Neural progenitor cell (in vitro differentiated cells): ENCODE measurements at places on chromosomes 16 and 17.

DNA sequence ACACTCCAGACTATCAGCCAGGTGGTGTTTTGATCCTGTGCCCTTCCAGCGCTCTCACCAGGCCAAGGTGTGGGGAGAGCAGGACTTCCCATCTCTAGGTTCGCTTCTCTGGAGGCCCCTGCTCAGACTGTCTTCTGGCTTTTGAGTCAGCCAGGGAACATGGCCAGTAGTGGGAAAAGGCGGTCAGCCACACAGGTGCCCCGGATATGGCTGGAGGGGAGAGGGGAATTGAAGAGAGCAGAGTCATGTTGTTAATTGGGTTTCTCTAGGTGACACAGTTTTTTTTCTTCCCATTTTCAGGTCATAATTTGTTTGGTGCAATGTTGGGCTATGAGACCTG, 1.5 kb downstream of the MINK1 start:
- DNase-seq: no peak

GRCh38 chr16:82313754-82314153, 143.7 kb upstream of the MPHOSPH6 start:
- no peak for DNase-seq

DNA sequence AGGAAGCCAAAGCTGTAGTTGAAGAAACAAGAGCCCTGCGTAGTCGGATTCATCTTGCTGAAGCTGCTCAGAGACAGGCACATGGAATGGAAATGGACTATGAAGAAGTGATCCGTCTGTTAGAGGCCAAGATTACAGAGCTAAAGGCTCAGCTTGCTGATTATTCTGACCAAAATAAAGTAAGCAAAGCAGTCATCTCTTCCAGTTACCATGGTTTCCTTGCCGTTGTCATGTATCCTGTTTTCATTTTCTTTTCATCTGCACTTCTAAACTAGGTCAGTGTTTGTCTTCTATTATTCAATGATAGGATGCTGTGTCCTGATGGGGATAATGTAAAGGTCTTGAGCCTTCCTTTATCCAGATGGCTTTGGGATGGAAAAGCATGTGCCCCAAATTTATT, 104.3 kb downstream of the STXBP4 start:
- DNase-seq: no peak

GRCh38 chr17:64599187-64599676, 62.9 kb downstream of the SMURF2 start:
- peak; percentile 11 for DNase-seq

- DNase-seq: no peak
Measured at GRCh38 chr17:70564006-70564620, 394.8 kb downstream of the KCNJ2 start.

DNA sequence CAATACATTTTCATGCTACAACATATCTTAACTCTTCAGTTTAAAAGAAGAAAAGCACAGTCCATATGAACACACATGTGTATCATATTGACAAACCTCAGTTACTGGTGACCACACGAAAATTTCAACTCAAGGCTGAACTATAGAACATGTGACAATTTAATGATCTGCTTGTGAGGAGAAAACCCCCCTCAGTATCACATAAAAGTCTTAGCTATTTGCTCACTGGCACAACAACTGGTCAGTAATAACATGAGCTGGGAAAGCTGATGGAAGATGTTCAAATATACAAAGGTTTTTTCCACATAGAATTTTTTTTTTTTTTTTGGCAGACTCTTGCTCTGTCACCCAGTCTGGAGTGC, 19.5 kb downstream of the ZNF652 start:
- no peak for DNase-seq

DNA sequence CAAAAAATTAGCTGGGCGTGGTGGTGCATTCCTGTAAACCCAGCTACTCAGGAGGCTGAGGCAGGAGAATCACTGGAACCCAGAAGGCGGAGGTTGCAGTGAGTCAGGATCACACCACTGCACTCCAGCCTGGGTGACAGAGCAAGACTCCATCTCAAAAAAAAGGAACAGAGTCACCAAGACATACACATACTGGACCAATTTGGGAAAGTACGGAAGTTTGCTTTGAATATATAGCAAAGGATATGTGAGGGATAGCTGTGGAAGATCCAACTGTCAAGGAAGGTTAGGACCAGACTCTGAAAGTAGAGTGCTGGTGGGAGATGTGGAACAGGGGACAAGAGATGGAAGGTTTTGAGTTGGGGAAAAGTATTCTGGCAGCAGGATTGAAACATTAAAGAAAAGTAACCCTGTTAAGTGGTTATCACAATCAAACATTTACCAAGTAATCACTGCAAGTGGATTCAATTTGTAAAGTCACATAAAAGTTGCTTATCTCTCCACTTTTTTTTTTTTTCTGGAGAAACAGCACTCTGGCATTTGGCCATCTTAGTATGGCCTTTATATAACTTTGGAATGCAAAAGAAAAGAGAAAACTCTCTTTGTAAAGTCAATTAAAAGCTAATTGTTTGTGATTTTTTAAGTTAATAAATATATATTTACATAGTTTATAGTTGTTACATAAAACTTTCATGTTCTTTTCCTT, 259.4 kb upstream of the TBX2 start:
- DNase-seq: no peak

GRCh38 chr17:30790279-30790678, 34.2 kb downstream of the CRLF3 start:
- DNase-seq: no peak

DNA sequence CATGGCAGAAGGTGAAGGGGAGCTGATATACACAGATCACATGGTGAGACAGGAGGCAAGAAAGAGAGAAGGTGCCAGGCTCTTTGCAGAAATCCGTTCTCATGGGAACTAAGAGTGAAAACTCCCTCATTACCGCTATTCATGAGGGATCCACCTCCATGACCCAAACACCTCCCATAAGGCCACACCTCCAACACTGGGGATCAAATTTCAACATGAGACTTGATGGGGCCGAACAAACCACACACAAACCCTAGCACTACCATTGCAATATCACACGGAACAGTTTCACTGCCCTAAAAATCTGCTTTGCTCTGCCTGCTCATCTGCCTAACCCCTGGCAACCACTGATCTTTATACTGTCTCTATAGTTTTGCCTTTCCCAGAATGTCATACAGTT, 34.8 kb downstream of the C17orf67 start:
- peak; percentile 63 for DNase-seq

DNA sequence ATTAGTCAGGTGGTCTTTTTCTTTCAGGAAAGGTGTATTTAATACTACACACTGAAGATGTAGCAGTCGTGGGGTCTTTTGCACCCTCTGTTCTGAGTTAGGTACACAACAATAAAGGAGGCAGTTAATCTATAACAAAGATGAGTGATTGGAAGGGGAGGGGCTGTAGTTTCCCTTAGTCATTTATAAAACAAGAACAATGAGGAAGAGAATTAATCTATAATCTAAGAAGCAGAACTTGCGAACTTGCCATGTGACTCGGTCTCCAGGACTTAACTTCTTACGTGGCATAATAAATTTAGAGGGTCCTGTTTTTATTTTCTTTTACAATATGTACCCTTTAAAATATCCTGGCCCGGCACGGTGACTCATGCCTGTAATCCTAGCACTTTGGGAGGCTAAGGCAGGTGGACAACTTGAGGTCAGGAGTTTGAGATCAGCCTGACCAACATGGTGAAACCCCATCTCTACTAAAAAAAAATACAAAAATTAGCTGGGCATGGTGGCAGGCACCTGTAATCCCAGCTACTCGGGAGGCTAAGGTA, 8.6 kb upstream of the APPBP2 start:
- DNase-seq: no peak

DNA sequence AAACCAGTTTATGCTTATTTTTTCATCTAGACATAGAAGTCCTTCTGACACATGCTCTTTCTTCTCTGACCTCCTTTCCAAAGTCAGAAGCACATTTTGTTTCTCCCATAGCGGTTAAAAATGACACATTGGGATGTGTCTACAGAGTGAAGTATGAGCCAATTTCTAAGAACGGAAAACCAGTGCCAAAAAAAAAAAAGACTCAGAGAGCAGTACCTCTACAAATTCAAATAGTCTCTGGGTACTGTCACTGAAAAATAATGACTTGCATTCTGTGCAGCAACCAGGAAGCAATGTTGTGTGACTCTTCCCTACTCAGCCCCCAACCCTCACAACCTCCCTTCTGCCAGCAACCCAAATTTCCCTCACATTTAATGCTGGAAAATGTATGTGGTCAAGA, 145.5 kb upstream of the PMFBP1 start:
- DNase-seq: no peak

GRCh38 chr16:86736502-86736901, 158.2 kb downstream of the FOXL1 start:
- no peak for DNase-seq

DNA sequence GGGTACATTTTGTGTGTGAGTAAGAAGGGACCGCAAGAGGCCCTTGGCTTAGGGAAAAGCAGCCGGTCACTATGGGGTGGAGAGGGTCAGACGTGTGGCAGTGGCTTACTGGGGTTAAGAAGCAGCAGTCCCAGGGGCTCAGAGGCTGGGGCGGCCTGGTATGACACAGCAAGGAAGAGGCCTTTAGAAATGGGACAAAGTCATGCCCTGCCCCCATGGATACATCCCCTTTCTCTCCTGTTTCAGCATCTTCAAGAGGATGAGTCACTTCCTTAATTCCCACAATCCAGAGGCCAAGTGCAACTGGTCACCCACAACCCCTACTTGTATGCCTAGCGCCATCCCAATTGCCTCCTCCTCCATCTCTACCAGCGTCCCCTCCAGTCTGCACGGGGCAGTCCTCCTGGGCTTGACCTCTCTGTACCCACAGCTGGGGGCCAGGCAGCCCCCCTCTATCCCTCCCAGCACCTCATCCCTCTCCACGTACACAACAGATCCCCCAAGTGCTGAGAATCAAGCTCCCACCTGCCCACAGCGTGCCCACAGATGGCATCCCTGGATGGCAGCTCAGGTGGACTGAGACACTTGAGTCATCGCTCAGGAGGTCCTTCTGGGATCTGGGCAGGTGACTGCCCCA, 6.9 kb upstream of the EFTUD2 start:
- no peak for DNase-seq

DNA sequence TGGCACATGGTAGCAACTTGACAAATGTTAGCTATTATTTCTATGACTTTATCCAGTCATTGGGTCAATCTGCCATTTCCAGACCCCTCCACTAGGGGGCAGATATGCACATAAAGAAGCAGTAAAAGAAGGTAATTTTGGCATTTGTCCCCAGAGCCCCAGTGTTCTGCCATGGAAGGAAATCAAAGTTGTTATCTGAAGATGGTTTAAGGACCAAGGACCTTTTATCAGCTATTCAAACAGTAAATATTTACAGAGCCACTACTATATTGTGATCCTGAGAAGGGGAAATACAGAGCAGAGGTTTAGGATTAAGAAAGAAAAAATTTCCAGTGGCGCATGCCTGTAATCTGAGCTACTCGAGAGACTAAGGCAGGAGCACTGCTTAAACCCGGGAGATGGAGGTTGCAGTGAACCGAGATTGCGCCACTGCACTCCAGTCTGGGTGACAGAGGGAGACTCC, 20.0 kb downstream of the TRAF4 start:
- peak; percentile 76 for DNase-seq

DNA sequence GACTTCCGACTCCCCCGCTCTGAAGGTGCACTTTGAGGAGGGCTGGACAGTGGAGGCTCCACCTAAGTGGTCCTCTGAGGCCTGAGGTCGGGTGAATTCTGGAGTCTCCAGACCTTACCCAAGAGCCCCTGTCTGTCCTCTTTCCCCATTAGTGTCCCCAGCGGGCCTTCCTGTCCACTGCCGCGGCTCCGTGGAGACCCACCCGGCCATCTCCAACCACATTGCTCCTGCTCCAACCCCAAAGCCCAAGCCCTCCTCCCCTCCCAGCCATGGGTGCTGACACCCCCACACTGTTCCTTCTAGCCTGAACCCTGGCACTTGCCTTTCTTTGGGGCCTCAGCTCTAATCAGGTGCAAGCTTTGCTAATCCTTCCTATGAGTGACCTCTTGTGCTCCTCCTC, 283.1 kb upstream of the TNRC6C start:
- DNase-seq: no peak

- no peak for DNase-seq
Measured at GRCh38 chr17:861364-861763, 79.2 kb downstream of the MRM3 start.

- DNase-seq: peak; percentile 85
Measured at GRCh38 chr17:4576729-4577322, 7.5 kb upstream of the SMTNL2 start.

DNA sequence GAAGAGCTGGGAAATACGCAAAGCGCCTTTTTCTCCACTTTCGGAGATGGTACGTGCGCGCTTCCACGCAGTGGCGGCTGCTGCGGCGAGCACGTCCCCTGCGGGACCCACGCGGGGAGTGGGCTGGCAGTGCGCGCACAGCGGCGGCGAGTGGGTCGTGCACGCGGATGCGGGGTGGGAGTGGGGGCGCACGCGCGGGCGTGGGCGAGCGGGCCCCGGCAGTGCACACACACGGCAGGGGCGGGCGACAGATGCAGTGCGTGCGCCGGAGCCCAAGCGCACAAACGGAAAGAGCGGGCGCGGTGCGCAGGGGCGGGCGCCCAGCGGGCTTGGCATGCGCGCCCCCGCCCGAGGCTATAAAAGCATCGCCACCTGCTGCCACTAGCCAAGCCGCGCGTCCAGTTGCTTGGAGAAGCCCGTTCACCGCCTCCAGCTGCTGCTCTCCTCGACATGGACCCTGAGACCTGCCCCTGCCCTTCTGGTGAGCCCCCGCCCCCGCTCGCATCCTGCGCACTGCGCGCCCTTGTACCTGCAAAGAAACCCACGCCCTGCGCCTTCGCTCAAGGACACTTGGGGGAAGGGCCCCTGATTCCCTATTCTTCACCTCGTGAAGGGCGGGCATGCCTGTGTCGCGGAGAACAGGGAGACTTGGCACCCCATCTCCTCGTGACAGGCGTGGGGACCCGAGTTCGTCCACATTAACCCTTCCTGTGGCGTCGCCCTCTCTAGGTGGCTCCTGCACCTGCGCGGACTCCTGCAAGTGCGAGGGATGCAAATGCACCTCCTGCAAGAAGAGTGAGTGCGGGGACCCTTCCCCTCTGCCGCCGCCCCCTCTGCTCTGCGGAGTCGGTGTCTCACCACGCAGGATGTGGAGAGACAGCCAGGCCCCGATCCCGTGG, at the start of gene MT3:
Gene MT3, plus strand, starts transcription at position 388 of the 899 bp plus-strand sequence. Its CDS starts 63 bp downstream, at position 451.
- peak; percentile 85 for DNase-seq

DNA sequence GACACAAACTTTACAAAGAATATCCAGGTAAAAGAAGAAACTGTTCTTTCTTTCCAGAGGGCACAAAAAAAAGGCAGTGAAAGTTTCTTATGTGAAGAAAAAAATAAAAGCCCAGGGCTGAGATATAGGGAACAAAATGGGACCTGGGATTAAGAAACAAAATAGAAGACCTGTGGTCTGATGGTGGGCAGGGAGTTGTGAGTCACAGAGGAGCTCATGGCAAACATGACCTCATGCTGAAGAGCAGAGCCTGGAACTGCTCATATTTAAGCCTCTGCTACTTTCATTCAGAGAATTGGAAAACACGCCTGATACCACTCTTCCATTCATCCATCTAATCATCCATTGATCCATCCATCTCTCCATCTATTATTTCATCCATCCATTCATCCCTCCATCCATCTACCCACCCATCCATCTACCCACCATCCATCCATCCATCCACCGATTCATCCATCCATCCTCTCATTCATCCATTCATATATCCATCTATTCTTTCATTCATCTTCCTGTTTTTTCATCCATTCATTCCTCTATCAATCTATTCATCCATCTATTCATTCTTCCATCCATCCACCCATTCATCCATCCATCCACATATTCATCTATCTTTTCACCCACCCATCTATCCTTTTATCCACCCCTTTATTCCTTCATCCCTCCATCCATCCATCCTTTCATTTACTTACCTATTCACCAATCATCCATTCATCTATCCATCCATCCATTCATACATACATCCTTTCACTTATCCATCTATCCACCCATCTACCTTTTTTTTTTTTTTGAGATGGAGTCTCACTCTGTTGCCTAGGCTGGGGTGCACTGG, 30.0 kb downstream of the WFDC1 start:
- DNase-seq: no peak

GRCh38 chr16:23692190-23692837, 13.6 kb downstream of the PLK1 start:
- no peak for DNase-seq
